Colonic mucosa (tissue), 4 donors: ENCODE measurements at places on chromosomes 4 and X. TPM values are rescaled to one million over a fixed set of nuclear protein-coding genes. Genes with fewer than 3 reads are reported as not detected.

DNA sequence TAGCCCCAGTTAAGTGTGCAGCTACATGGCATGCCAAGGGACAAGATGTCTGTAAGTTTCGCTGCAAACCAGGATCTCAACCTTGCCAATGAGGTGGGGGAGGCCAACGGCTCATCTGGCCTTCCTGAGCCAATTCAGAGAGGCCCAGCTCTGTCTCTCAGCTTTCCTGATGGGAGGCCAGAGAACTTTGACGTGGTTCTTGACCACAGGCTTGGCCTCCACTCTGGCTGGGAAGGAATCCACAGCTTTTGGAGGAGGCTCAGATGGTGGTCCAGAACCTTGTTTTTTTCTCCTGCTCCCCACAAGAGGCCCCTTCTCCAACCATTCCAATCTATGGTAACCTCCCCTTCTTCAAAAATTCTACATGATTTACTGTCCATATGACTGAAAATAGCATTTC lies 9.8 kb downstream of the CAPN6 start:
- H3K4me3 ChIP-seq: no peak overlapping the region
- DNase-seq: no peak
- H3K4me1 ChIP-seq: no peaks in the 10 kb centered on the region
- no peaks in the 10 kb centered on the region for H3K36me3 ChIP-seq

GRCh38 chrX:80747832-80748231 lies 61.8 kb downstream of the BRWD3 start:
- no peak for DNase-seq
- H3K27ac ChIP-seq: no peak overlapping the region
- no peak overlapping the region for H3K4me3 ChIP-seq
- no peaks in the 10 kb centered on the region for H3K36me3 ChIP-seq

DNA sequence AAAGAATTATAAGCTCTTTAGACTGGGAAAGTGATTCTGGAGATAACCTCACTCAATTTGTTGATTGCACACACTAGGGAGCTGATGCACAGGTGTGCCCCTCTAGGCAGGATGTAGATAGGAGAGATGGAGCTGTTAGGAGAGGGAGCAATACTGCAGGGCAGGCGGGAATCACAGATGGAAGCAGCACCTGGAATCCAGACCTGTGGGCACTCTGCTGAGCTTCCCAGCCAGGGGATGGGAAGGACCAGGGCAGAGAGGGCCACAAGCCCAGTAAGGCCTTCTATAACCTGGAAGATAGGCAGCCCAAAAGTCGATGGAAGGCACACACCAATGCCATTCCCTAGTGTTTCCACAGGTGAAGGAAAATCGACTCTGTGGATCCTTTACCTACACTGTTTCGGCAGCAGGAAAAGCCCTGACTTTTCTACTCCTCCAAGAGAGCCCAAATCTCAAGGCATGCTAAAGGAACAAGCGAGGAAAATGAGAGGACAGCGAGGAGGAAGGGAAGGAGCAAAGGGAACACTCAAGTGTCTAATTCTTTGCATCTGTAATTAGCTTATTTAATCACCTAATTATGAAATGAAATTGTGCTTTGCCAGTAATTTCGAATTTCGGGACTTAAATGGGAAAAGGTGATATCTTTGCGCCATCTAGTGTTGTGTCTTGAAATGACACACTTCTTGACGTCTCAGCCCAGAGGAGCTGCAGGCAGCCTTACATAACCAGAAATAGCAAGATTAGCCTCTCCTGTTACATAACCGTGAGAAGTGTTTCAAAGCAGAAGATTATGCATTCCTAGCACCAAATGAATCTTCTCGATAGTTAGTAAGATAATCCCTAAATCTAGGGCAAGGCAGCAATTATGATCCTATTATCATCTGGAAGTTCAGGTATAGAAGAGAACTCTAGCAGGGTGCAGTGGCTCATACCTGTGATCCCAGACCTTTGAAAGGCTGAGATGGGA lies 31.0 kb upstream of the TLR3 start:
- H3K4me3 ChIP-seq: no peak overlapping the region
- no peaks in the 10 kb centered on the region for H3K4me1 ChIP-seq
- no peak overlapping the region for H3K27ac ChIP-seq

DNA sequence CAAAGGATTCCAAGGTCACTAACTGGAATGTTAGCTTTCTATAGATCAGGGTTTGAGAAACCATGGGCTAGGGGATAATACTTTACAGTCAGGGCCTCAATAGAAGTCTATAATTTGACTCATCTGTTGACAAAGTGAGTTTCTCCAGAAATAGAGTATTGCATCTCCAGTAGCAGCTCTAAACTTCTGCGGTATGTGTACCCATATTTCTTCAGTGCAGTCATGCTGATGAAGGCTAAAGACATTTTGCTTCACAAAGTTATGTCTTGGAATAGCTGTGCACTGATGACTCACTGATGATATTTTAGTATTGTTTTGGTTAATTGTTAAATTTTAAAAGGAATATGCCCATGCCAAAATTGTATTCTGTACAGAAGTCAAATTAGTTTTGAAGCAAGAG lies 464.9 kb upstream of the AMOT start:
- H3K27ac ChIP-seq: no peak overlapping the region
- H3K4me1 ChIP-seq: no peaks in the 10 kb centered on the region
- H3K36me3 ChIP-seq: no peaks in the 10 kb centered on the region

Gene CCKAR
- total RNA-seq: not detected

Gene TMEM31
- not detected for total RNA-seq

Gene EVC
- total RNA-seq: 4.1 TPM
